ENCODE measurements at places on chromosomes 3 and 15.

DNA sequence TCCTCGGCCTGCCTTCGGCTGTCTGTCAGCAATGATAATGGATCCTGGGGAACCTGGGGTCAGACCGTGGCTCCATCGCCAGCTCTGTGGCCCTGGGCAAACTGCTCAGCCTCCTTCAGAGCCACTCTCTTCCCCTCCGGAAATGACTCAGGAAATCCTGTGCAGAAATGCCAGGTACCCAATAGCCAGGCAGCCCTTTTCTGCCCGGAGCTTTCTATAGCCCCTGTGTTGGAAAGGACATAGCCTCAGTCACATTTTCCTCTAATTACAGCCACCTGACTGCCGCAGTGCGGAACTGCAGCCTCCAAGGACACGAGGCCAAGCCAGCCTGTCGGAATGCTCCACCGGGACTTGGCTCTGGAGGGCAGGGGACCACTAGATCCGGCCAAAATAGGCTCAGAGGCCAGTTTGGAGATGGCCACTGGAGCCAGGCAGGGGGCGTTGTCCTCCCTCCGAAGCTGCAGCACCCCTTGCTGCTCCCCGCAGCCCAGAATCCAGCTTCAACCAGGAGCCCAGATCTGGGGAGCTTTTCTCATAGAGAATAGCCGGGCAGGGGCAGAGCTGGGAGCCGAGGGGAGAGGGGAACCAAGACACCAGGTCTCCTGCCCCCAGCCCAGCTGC, 11.6 kb upstream of the ZXDC start:
- DNase-seq, result peak; percentile 65

GRCh38 chr3:50090984-50091383, 2.3 kb downstream of the RBM5 start:
- no peak for DNase-seq

DNA sequence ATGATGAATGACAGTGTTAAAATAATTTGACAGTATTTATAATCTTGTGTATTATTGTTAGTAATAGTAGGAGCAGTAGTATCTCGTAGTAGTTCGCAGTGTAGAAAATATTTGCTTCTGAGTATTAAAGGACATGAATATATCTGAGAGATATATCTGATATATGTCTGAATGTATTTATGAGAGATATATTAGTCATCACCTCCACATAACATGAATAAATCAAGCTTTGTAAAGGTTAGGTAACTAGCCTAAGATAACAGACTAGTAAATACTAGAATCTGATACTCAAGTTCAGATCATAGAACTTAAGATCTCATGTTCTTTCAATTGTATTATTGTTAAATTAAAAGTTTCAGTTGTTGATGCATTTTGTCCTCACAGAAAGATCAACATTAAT, 130.5 kb downstream of the UBE2E2 start:
- DNase-seq, result no peak

GRCh38 chr3:192904632-192905289, 12.9 kb downstream of the MB21D2 start:
- no peak for DNase-seq

DNA sequence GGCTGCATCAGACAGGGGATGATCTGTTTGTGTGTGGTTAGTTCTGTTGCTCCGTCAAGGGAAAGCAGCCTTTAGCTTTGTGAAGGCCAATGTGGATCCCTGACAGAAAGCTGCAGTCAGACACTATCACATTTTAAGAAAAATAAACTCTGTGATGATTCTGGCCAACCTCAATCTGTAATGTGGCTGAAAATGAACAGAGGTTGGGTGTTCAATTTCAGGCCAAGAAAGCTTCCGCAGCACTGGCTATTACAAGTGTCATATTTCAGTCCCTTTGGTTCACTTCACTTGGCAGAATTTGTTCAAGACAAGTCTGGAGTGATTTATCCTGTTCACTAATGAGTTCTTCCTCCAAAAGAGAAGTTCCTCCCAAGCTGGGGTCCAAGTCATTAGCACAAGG, 571.8 kb upstream of the IL12A start:
- no peak for DNase-seq

- DNase-seq, result no peak
These were observed 151.0 kb downstream of the OXSM start for GRCh38 chr3:25940935-25941334.

- DNase-seq, result no peak
These were observed 844 bp downstream of the IMPG2 start for GRCh38 chr3:101319531-101319930.

DNA sequence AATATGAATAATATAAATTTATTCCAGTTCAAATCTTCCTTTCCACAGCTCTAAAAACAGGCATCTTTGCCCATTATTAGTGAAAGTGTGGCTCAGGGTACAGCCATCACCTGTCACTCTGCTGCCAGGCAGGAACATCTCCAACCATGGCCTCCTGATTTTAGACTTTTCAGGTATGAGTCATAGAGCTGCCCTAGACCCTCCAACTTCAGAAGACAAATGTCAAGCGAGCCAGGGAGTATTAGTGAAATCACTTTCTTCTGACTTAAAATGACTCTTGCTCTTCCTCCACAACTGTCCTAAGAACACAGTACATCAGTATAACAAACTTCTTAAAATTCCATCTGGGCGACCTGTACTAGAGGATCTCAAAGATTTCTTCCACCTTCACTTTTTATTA, 78.1 kb upstream of the AKAP13 start:
- no peak for DNase-seq

- no peak for DNase-seq
These were observed 66.9 kb upstream of the SLC6A1 start for GRCh38 chr3:10925436-10926255.

DNA sequence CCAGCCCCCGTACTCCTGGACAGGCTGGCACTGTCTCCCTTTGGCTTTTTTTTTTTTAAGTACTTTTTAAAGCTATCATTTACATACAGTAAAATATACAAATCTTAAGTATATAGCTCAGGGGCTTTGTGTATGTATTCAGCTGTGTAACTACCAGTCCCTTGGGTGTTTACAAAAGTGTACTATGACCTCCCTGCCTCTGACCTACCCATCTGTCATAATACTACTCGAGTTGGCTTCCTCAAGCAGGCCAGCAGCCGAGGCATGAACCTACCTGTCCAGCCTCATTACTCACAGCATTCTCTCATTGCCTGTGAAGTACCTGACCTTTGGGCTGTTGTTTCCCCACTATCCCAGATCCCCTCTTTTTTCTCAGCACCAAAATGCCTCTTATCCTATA, 33.2 kb downstream of the ABHD2 start:
- DNase-seq, result no peak

GRCh38 chr15:87609474-87609873, 647.1 kb downstream of the NTRK3 start:
- peak; percentile 80 for DNase-seq

DNA sequence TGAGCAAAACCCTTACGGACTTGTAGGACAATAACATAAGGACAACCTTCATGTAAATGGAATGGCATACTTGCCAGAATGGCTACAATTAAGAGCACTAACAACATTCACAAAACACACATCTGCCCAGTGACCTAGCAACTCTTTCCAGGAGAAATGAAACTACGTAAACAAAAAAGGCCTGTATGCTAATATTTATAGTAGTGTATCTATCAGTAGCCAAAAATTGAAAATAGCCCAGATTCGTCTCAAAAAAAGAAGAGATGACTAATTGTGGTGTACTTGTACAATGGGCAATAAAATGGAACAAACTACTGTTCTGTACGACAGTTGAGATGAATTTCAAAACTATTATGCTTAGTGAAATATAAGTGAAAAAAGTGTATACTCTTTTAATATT, 38.4 kb downstream of the CMC1 start:
- DNase-seq, result no peak

DNA sequence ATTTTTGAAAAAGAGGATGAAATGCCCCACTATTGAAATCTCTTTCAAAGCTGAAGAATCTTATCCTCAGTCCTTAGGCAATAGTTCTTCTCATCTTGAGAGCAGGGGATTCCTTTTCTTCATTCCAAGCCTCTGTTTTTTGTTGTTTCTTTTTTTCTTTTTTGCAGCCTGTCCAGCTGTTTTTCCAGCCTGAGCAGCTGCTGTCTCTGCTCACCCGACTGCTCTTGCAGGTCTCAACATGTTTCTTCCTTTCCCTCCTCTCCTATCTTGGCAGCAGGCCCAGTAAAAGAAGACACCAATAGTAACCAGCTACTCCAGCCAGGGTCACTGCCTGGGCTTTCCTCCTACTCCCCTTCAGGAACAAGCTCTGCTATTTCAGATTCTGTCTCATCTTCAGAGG, 23.8 kb downstream of the MEX3B start:
- peak; percentile 67 for DNase-seq

- DNase-seq, result no peak
These were observed 9.2 kb upstream of the RPP14 start for GRCh38 chr3:58296843-58297242.

- no peak for DNase-seq
These were observed 24.1 kb downstream of the CACNA1D start for GRCh38 chr3:53518495-53518981.

GRCh38 chr15:72217216-72217615, 13.8 kb downstream of the PKM start:
- DNase-seq, result no peak

GRCh38 chr15:42577514-42578031, 2.2 kb downstream of the STARD9 start:
- DNase-seq, result no peak

DNA sequence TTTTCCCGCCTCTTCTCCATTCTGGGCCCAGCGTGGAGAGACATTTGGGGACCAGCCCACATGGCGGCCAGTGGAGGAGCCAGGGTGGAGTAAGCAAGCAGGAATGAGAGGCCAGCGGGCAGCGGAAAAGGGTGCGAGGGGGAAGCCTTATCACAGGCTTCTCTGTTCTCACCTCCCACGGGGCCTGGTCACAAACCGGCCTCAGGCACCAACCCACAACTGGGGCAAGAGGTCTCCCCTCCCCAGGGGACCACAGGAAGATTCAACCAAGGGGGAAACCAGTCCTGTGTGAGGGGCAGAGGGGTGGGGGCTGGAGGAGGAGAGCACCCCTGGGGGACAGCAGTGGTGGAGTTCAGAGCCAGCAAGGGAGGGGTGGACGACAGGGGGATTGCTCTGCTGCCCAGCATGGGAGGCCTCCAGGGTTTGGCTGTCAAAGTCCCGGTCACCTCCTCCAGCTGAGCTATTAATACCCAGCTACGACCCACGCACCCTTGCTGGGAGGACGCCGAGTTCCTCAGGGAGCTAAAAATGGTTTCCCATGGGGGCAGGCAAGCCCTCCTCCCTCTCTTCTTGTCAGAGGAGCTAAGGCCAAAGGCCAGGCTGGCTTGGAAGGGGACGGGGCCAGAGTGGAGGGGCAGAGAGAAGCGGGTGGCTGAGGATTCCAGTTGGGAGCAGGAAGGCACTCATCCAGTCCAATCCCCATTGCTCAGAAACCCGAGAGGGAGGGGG, 23.8 kb upstream of the RPL29 start:
- DNase-seq, result no peak

- peak; percentile 49 for DNase-seq
These were observed 18.3 kb downstream of the TRH start for GRCh38 chr3:129992781-129993180.

DNA sequence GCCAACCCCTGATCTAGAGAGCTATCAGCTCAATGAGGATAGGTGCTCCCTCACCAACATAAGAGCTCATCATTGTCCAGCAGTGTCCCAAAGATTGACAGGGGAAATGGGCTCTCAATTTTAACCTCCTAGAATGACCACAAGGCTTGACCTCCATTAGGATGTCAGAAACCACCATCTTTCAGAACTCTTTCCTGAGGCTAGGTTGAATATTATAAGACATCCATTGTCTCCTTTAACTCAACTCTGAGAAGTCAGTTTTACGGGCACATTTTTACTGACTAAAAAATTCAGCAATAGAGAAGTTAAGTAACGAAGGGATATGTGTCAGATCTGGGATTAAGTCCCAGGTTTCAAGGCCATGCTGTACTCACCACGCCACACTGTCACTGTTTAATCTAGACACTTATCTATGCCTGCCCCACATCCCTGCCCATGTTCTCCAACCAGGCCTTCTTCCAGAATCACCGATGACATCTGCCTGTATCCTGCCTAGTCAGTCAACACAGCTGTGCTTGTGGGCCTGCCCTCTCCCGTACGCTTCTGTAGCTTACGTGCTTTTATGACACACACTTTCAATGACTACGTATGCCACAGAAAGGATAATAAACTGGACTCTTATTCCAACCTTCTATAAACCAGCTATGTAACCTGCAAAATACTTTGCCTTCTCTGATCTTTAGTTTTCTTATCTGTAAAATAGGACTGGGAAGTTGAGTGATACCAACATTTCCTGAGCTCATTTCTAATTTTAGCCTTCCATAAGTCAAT, 17.1 kb upstream of the MUC13 start:
- DNase-seq, result no peak

- no peak for DNase-seq
These were observed 107.3 kb upstream of the PTPRG start for GRCh38 chr3:61454006-61454585.

DNA sequence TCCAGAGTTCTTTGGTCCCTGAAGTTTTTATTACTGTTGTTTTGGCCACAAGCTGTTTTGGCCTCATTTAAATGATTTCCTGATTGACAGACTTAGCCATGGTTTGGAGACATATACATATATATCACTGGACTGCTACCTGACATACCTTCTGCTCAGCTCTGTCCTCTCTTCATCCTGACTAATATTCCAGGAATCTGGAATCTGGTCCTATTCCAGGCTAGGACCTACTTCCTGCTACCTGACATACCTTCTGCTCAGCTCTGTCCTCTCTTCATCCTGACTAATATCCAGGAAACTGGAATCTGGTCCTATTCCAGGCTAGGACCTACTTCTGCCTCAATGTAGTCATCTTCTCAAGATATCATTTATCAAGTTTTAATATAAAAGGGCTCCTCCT, 724.4 kb upstream of the ROBO1 start:
- DNase-seq, result no peak

DNA sequence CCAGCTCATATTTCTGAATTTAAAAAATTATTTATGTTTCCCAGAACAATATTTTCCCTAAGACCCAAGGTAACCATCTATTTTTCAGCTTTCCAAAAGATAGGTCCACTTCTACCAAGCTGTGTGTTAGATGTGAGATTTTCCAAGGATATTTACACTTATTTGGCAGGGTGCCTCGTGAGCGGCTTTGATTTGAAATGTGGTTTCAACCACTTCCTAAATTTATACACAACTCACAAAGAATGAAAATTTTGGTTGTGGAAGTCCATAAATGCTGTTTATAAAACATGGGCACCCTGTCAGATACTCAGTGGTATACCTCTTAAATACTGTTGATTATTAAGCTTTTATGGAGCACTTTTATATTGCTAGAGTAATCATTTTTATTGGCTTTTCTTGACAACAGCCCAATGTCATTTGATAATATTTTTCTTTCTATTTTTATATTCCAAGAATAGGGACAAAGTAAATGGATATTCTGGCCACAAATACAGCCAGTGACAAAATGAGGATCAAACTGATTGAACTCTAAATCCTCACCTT, 57.6 kb downstream of the GAP43 start:
- DNase-seq, result no peak

- no peak for DNase-seq
These were observed 4.3 kb downstream of the BMF start for GRCh38 chr15:40104296-40104864.

Data from urothelium cell line (cell line).